ENCODE measurements at places on chromosomes 2 and 18.
A peak's percentile ranks its signal among the peaks of the same experiment; 100 is the strongest.

DNA sequence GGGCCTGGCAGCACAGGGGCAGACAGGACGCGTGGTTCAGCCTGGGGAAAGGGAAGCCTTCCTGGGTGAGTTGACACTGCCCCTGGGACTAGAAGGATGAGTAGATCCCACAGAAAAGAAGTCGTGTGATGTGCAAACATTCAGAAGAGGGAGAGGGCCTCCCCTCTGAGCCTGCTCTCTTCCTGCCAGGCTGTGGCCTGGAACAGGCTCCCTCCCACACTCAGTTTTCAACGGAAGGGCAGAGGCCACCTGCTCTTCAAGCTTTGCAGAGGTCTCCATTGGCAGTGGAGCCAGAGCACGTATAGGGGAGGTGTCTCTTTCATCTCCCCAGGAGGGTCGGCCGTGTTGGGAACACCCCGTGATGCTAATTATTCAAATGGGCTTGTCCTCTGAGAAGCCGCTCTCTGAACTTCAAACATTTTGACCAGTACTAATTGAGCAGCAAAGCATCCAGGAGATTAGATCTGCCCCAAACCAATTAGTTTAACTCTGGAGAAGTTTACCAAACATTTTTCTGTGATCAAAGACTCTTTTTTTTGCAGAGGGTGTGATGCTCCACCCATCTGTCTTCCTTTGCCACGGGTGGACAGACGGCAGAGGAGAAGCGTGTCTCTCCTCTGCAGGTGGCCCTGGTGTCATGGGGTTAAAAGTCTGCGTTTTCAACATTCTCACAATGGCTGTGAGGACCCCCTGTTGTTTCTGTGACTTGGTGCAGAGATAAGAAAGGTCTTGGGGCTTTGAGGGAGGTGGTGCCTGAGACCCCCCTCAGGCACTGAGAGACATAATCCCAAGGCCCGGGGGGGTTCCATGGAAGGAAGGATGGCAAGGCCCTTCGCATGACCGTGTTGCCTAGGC lies 29.5 kb upstream of the ODC1 start:
- no peak for DNase-seq

DNA sequence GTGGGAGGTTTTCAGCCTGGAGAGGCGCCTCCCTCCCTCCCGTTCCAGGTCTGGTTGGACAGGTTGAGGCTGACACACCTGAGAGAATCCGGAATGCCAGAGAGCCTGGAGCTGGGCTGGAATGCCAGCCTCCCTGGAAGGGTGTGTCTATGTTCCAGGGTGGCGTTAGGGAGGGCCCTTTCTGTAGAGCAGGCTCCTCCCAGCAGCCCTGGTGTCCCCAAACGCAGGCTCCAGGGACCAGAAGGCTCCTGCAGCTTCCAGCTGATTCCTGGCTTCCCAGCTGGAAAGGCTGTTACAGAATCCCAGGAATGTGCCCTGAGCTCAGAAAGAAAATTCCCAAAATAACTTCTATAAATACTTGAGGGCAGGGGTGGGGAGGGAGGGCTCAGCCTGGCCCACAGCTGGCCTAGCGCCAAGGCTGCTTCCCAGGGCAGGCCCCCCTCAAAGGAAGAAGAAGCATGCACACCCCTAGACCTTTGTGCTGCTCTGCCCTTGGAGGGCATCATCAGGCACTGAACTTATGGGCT lies 85.4 kb downstream of the STPG4 start:
- no peak for DNase-seq

DNA sequence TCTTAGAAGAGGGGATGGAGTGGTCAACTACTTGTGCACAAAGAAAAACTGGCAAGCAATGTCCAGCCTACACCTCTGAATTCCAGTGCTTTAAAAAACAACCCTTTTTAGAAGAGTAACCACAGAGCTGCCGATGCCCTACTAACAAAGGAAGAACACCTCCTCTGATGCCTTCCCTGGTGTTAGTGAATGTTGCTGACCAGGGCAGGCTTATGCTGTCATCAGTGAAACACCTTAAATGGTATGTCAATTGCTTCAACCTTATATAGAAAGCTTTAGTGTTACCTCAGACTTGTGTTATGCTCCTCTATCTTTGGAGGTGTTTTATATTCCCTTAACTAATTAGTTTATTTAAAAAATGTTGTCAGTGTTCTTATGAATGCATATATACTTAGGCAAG lies 79.7 kb upstream of the FZD5 start:
- no peak for DNase-seq

GRCh38 chr2:69789772-69790600 lies 39.5 kb upstream of the GMCL1 start:
- no peak for DNase-seq

- DNase-seq = no peak
These were observed 47.0 kb downstream of the EFEMP1 start for GRCh38 chr2:55876429-55877086.

DNA sequence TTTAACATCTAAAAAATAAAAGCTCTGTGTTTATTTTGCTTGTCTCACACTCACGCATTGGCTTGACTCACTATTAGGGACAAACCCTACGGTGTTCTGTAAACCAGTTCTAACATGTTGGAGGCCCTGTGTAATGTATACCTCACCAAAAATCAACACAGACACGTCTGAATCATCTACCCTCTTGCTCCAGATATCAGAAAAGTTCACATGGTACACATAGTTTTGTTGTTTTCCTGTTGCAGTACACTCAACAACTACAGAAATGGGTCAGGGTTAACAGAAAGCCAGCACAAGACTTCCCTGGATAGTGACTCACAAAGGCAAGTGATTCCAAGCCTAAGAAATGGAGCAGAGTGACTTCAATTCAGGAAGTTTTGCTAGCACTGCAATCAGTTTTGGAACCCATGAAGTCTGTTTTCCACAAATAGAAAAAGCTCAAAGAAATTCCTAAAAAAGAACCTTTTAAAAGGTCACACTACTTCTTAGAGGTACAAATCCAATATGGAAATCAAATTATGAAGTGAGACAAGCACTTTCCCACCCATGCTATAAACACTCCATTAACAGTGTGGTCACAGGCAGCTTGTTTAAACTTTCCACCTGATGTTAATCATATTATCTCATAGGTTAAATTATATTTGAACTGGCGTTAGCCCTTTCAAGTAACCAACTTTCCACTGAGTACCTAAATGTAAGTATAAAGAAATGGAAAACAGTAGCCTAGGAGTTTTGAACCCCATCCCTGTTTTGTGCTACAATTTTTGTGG lies 87.4 kb downstream of the GAREM1 start:
- no peak for DNase-seq

- DNase-seq = no peak
These were observed 902 bp downstream of the SS18 start for GRCh38 chr18:26089293-26090129.

GRCh38 chr2:113245276-113245711 lies 33.4 kb downstream of the PAX8 start:
- no peak for DNase-seq

GRCh38 chr2:45354776-45355175 lies 256.3 kb downstream of the SRBD1 start:
- DNase-seq = no peak

- DNase-seq = no peak
These were observed 2.2 kb downstream of the SIX3 start for GRCh38 chr2:44943693-44944101.

- DNase-seq = peak; percentile 24
These were observed 23.6 kb downstream of the CPO start for GRCh38 chr2:206962966-206963365.

DNA sequence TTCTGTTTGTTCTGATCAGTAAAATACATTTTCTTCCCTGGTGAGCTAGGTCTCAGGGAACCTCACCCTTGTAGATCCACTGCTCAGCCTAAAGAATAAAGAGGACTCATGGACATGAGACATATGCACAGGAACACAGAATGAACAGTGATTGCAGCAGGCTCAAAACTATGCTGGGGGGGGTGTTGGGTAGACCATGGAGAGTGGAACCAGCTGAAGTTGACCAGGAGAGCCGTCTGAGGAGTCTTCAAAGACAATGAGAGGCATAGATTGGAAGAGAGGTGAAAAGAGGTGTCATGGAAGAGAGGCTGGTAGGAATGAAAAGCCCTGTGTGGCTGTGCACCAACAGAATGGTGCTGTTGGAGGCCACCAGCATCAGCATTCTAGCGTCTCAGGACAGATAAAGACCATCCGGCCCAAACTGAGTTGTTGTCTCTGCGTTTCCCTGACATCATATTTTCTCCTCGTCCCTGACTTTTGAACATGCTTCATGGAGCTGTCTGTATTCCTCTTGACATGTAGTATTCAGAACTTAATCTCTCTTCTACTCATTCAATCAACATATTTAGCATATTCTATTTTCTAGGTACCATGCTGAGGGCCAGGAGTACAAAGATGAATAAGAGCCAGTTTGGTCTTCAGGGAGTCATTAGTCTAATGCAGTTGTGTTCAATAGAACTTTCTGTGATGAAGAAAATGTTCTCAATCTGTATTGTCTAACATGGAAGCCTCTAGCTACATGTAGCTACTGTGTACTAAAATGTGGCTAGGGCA lies 331.8 kb downstream of the CYP26B1 start:
- no peak for DNase-seq

DNA sequence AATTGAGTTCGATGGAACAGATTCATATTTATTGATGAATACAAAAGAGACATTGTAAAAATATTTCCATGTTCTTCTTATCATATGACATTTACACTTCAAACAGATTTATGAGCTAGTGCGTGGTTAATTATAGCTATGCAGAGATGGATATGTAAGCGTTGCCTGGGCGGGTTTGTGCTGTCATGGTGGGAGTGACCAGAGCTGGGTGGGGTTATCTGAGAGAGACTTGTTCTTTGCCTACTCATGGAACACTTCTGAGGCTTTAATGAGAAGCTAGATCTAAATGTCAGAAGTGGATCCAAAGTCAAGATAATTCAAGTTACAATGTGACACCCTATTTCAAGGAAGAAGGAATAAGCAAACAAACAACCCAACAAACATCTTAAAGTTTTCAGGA lies 162.3 kb upstream of the ZEB2 start:
- no peak for DNase-seq

GRCh38 chr2:118632921-118633320 lies 214.5 kb downstream of the EN1 start:
- DNase-seq = no peak

DNA sequence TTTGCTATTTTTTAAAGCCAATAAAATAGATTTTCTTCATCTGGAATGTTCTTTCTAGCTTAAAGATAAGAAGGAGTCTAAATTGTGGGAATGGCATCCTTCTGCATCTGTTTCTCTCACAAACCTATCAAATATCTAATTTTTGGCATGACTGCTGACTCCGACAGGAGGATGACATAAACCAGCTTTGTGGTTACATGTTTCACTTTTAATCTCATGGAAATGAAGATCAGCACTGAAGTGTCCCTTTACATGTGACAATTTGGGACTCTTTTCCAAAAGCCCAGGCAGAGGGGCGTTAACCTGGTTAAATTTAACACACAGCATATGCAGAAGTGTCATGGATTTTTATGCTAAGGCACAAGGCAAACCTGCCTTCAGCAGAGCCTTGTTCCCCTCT lies 694.7 kb downstream of the ARHGAP15 start:
- DNase-seq = no peak

GRCh38 chr2:47119001-47119400 lies 36.1 kb downstream of the STPG4 start:
- no peak for DNase-seq

- no peak for DNase-seq
These were observed 9.4 kb upstream of the PDE1A start for GRCh38 chr2:182436252-182436651.

DNA sequence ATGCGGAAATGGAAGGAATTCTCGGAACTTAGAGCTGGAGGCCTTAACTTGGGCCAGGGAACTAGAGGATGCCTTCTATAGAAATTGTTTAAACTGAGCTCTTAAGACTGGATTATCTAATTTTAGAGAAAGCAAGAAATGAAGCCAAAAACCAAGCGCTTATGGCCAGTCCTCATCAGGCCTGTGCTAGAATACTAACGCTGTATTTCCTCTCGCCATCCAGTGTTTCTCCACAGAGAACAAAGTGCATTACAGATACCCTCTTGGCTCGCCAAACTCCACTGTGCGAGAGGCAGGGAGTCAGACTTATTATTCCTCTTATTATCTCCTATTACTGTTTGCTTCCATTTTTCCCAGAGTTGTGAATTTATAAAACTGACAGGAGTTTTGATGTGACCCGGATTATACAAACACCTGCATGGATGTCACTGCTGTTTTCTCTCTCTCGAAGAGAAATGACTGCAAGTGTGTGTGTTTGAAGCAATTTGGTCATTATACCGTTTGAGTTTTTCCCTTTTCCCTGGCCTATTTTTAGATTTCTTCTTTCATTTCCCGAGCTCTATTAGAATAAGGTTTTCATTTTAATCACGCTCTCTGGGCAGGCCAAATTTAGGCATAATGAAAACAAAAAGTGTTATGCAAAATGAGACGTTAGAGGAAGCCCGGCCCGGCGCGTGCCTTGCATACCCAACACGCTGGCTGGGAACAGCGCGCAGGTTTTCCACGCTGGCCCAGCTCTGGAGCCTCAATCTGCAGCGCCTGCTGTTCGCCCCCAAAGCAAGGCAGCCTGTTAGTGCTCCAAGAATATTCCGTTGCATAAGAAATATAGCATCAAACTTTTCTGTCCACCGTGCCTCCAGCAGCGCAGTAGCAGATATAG lies 103.3 kb downstream of the ALK start:
- no peak for DNase-seq

DNA sequence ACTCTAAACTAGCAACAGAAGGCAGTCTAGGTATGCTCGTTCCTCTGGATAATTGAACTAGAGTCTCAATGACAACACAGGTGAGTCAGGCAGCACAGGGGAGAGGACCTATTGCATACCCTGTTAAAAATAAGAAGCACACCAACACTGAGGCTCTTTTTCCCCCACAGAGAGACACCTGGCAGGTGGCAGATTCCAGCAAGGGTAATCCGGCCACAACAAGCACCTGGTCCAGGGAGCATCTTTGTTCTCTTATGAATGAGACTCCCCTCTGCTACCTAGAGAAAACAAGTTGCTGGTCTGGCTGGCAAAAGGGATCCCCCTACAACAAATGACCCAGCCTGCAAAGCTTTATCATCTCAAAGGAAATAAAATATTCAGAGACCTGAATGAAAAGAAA lies 508.9 kb upstream of the POU3F3 start:
- no peak for DNase-seq

- no peak for DNase-seq
These were observed 346.9 kb downstream of the DYSF start for GRCh38 chr2:71800106-71800809.

DNA sequence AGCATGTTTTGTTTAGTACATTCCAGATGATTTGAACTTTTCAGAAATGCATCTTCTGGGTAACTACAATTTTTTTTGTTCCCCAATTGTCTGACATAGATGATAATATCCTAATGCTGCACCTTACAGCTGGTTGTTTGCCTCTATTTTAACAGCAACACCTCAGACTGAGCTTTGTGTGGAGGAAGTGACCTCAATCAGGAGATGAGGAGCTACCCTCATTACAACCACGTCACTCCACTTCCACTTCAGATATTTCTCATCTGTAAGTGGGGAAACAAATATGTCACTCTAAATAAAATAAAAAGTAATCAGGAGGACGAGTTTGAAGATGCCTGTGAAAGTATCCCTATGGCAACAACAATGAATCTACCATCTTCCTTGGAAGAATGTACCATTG lies 12.1 kb upstream of the SRSF7 start:
- no peak for DNase-seq
